ENCODE measurements at places on chromosomes 3 and 15. TPM values are rescaled to one million over a fixed set of nuclear protein-coding genes. Genes with fewer than 3 reads are reported as not detected.

DNA sequence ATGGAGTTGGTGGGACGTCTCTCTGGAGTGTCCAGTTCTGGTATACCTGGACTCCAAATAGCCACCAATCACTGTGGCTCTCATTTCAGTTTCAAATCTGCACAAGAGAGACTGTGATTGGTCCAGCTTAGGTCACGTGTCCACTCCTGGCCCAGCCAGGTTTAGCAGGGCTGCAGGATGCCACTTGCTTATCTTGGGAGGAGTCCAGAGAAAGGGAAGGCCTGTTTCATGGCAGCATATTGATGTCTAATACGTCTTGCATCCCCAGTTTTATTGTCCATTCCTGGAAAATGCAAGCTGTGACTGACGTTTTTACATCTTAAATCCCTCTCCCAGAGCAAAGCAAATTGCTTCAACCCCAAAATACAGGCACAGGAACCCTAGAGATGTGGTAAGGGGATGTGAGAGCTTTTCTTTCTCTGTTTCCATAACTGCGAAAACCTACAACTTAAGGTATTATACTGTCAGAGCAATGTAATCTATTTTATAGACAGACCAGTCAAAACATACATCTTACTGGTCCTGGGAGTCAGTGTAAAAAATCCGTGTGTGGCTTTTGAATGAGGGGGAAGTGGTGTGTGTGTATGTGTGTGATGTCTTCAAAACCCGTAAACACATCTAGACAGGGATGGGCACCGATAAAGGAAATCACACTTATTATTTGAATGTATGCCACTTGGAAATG lies 274.4 kb downstream of the TLE3 start:
- no peaks in the 10 kb centered on the region for H3K36me3 ChIP-seq
- H3K27me3 ChIP-seq = peaks cover 13% of the 10 kb centered on the region
- no peaks in the 10 kb centered on the region for H3K4me1 ChIP-seq
- H3K27ac ChIP-seq = no peak overlapping the region
- no peak for DNase-seq

GRCh38 chr3:51677358-51677757 lies 6.3 kb downstream of the TEX264 start:
- H3K4me3 ChIP-seq = no peak overlapping the region
- H3K27ac ChIP-seq = no peak overlapping the region
- H3K27me3 ChIP-seq = no peaks in the 10 kb centered on the region

- no peaks in the 10 kb centered on the region for H3K4me1 ChIP-seq
- DNase-seq = no peak
- H3K36me3 ChIP-seq = no peaks in the 10 kb centered on the region
- H3K4me3 ChIP-seq = no peak overlapping the region
Measured at GRCh38 chr3:44802011-44802410, 40.4 kb downstream of the KIF15 start.

DNA sequence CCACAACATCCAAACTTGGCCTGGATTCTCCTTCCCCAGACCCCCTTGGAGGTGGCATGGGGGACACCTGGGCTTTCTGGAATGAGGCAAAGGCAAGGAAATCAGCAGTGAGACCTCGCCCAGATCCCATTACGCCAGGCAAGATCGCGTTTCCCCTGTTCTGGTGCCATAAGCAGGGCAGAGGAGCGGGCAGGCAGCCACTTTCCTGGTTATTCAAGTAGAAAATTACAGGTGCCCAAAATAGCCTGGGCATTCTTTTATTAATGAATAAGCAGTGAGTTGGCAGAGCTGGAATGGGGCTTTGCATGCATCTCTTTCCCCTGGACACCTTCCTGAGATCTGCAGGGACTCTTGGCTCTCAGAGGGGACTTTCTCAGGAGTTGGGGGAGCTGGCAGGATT lies 31.5 kb upstream of the FAM107A start:
- no peaks in the 10 kb centered on the region for H3K36me3 ChIP-seq
- no peaks in the 10 kb centered on the region for H3K27me3 ChIP-seq
- DNase-seq = peak; percentile 65
- H3K4me3 ChIP-seq = no peak overlapping the region
- no peak overlapping the region for H3K27ac ChIP-seq

GRCh38 chr3:197714251-197714650 lies 22.5 kb downstream of the RUBCN start:
- H3K36me3 ChIP-seq = no peaks in the 10 kb centered on the region
- DNase-seq = no peak
- no peaks in the 10 kb centered on the region for H3K27me3 ChIP-seq
- H3K4me3 ChIP-seq = no peak overlapping the region
- peak overlapping the region; percentile 86 for H3K27ac ChIP-seq

DNA sequence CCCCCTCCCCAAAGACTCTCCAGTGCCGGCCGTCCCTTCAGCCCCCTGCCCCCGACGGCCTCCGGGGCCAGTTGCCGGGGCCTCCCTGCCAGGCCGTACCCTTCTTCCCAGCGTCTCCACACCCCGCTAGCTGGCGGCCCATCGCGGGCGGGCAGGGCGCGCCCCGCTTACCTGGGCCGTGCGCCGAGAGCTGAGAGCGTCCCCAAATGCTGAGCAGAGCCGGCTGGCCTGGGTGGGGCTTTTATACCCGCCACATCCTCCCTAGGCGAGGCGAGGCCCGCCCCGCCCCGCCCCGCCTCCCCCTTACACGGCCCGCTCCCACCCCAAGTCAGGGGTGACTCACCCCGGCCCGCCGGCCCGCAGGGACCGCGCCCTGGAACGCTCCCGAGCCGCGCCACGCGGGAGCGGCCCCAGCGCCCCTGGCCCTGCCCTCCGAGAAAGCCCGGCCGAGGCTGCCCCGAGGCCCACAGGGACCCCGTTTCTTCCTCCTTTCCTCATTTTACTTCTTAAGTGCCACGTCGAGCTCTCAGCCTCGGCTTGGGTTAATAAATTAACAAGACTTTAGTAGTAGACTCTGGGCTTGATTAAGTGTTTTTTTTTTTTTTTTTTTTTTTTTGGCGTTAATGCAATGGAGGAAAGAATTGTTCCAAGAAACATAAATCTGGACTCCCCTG lies at the start of gene ANXA2:
Gene ANXA2, minus strand, starts transcription at position 215 of the 674 bp plus-strand sequence. CDS start 11,911 bp downstream, outside the sequence.
- DNase-seq = peak; percentile 88
- H3K4me3 ChIP-seq = peak within 1 kb of the TSS; percentile 86
- H3K4me1 ChIP-seq = peaks cover 45% of the 10 kb centered on the region
- H3K36me3 ChIP-seq = peaks cover 3% of the 10 kb centered on the region
- H3K27ac ChIP-seq = peak within 1 kb of the TSS; percentile 95

- H3K4me3 ChIP-seq = no peak overlapping the region
- no peak for DNase-seq
- H3K27ac ChIP-seq = no peak overlapping the region
- H3K36me3 ChIP-seq = no peaks in the 10 kb centered on the region
- H3K4me1 ChIP-seq = no peaks in the 10 kb centered on the region
- peaks cover 7% of the 10 kb centered on the region for H3K27me3 ChIP-seq
Measured at GRCh38 chr3:189947948-189948723, 172.6 kb downstream of the P3H2 start.

GRCh38 chr3:43764056-43764455 lies 73.3 kb downstream of the ABHD5 start:
- no peak overlapping the region for H3K4me3 ChIP-seq
- H3K36me3 ChIP-seq = no peaks in the 10 kb centered on the region
- H3K27me3 ChIP-seq = no peaks in the 10 kb centered on the region
- no peak overlapping the region for H3K27ac ChIP-seq

- H3K4me1 ChIP-seq = no peaks in the 10 kb centered on the region
- H3K4me3 ChIP-seq = no peak overlapping the region
- H3K36me3 ChIP-seq = no peaks in the 10 kb centered on the region
Measured at GRCh38 chr3:149727656-149728055, 24.6 kb downstream of the COMMD2 start.

- no peaks in the 10 kb centered on the region for H3K27me3 ChIP-seq
- no peak for DNase-seq
- H3K36me3 ChIP-seq = no peaks in the 10 kb centered on the region
- H3K4me1 ChIP-seq = no peaks in the 10 kb centered on the region
- H3K27ac ChIP-seq = no peak overlapping the region
- no peak overlapping the region for H3K4me3 ChIP-seq
Measured at GRCh38 chr3:111412656-111413055, 129.3 kb upstream of the CD96 start.

GRCh38 chr3:43862470-43862869 lies 171.7 kb downstream of the ABHD5 start:
- H3K27me3 ChIP-seq = peaks cover 24% of the 10 kb centered on the region
- H3K36me3 ChIP-seq = no peaks in the 10 kb centered on the region
- no peak overlapping the region for H3K4me3 ChIP-seq
- no peak overlapping the region for H3K27ac ChIP-seq

- no peaks in the 10 kb centered on the region for H3K36me3 ChIP-seq
- H3K27ac ChIP-seq = no peak overlapping the region
- no peaks in the 10 kb centered on the region for H3K27me3 ChIP-seq
Measured at GRCh38 chr15:48563934-48564333, 81.6 kb downstream of the FBN1 start.

GRCh38 chr3:127388427-127388826 lies 100.6 kb upstream of the PRR20G start:
- no peak overlapping the region for H3K4me3 ChIP-seq
- no peaks in the 10 kb centered on the region for H3K4me1 ChIP-seq
- DNase-seq = no peak

GRCh38 chr3:196096382-196096953 lies 14.6 kb upstream of the TFRC start:
- peaks cover 10% of the 10 kb centered on the region for H3K4me1 ChIP-seq
- peak; percentile 53 for DNase-seq
- no peaks in the 10 kb centered on the region for H3K27me3 ChIP-seq
- peak overlapping the region; percentile 26 for H3K27ac ChIP-seq
- H3K36me3 ChIP-seq = no peaks in the 10 kb centered on the region

DNA sequence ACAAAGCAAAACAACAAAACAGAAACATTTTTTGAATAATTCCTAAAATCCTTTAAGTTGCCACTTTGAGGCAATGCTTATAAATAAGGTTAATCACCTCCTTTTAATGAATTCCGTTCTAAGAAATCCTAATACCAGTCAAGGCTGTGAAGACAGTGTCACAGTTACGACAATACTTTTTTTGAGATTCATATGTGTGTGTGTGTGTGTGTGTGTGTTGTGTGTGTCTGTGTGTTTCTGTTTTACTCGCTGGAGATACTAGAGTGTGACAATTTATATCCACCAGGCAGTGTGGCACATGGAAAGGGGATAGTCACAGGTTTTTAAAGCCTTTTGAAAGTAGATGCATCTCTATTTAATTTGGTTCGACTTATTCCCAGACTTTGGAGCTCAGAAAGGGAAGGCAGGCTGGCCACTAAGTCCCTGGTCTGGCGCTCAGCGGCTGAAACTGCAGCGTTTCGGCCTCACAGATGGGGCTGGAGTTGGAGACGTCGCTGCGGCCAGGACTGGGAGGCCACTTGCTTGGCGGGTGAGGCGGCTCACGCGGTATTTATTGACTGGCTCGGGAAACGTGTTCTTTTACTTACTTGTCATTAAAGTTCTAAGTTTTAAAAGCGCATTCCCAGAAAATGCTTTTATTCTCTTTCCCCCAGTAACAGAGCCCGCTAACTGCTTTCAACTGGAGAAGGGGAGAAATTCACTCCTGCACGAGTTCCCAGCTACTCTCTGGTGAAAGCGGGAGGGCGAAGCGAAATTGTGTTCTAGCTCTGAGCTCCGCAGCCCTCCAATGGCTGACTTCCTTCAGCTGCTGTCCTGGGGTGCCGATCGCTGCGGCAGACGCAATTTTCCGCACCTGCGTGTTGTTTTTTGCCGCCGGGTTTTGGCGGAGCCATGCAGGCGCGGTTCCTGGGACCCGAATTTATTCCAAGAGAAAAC lies 13.7 kb downstream of the ZIC1 start:
- no peaks in the 10 kb centered on the region for H3K36me3 ChIP-seq
- no peak overlapping the region for H3K4me3 ChIP-seq
- no peak for DNase-seq
- H3K27me3 ChIP-seq = peaks cover 100% of the 10 kb centered on the region
- no peak overlapping the region for H3K27ac ChIP-seq

DNA sequence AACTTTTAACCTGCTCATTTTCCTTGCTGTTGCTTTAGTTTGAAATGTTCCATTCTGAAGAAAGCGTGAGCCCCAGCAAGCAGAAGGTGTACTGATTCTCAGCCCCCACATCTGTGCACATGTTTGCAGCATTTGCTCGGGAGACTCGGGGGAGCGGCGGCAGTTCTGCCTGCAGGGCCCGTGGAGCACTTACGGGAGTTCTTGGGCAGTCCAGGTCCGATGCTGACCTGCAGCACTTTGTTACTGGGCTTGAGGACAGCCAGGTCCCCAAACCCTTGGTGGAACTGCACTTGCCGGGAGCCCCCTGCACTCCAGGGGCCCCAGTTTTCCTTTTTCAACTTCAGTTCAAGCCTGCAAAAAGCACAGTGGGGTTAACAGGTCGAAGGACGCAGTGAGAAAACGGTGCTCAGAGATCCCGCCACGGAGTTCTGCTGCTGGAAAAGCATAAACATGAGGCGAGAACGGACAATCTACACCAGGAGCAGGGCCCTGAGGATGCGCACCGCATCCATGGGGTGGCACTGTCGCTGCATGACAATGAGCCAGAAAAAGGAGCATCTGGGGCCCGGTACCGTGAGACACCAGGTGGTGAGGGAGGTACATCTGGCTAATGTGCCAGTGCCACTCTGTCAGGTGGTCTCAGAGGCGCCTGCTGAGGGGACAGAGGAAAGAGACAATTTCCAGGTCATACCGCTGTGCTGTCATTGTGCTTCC lies 45.6 kb upstream of the LDHAL6B start:
- no peak for DNase-seq
- no peaks in the 10 kb centered on the region for H3K27me3 ChIP-seq
- no peaks in the 10 kb centered on the region for H3K4me1 ChIP-seq
- peaks cover 11% of the 10 kb centered on the region for H3K36me3 ChIP-seq

GRCh38 chr3:184600685-184601377 lies 39.2 kb downstream of the EPHB3 start:
- no peak overlapping the region for H3K4me3 ChIP-seq
- H3K27ac ChIP-seq = no peak overlapping the region
- H3K4me1 ChIP-seq = peaks cover 35% of the 10 kb centered on the region

DNA sequence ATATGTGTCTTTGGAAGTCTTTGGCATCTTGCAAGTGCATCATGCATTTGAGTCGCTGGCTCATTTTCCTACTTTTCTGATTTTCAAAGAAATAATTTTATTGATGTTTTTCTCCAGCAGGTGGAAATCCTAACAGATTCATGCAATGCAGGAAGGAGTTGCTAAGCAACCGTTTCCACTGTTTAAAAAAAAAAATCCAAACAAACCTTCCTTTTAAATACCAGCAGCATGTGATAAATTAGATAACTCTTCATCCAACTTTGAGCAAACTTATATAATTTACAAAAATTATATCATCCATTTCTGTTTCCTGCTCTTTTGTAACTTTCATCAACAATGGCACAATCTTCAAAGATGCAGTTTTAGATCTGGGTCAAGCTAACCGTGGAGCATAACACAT lies 364.1 kb downstream of the MFSD1 start:
- DNase-seq = no peak
- no peaks in the 10 kb centered on the region for H3K27me3 ChIP-seq
- H3K4me3 ChIP-seq = no peak overlapping the region

MYH15 gene
- 0.20 TPM for total RNA-seq

SH3BP5 gene
- 22.4 TPM for total RNA-seq

PLXNA1 gene
- 25.4 TPM for total RNA-seq

ITIH4 gene
- total RNA-seq = 6.6 TPM

H1-8 gene
- not detected for total RNA-seq

ALAS1 gene
- 185 TPM for total RNA-seq

LTK gene
- total RNA-seq = 0.53 TPM

NDN gene
- 45.8 TPM for total RNA-seq

PROK2 gene
- not detected for total RNA-seq

ITGA11 gene
- 17.9 TPM for total RNA-seq

CCK gene
- total RNA-seq = not detected
